ENCODE measurements at places on chromosomes 3 and 15. TPM values are rescaled to one million over a fixed set of nuclear protein-coding genes. Genes with fewer than 3 reads are reported as not detected.
A peak's percentile ranks its signal among the peaks of the same experiment; 100 is the strongest.

- no peaks in the 10 kb centered on the region for H3K4me1 ChIP-seq
- peaks cover 7% of the 10 kb centered on the region for H3K27me3 ChIP-seq
- H3K36me3 ChIP-seq = no peaks in the 10 kb centered on the region
- no peak overlapping the region for H3K4me3 ChIP-seq
Observed at GRCh38 chr3:193980326-193980725, 155.6 kb upstream of the HES1 start.

Gene VPS39
- 66.8 TPM for total RNA-seq

DNA sequence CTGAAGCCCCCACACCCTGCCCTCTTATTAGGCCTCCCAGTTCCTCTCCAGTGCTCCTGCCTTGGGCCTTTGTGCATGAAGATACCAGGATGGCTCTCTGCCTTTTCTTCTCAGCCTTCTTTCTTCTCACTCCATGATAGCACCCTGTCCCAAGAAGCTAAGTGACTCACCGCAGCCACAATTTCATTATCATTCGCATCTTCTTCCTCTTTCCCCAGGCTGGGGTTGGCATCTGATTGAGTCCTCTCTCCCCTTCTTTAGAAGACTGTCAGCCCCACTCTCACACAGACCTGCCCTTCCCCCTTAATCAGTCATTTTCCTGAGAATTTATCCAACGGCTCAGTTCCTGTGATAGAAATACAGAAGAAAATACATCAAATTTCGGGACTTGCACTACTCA lies 102.0 kb downstream of the STAC start:
- H3K4me3 ChIP-seq = no peak overlapping the region
- no peaks in the 10 kb centered on the region for H3K36me3 ChIP-seq
- no peak for DNase-seq
- H3K4me1 ChIP-seq = no peaks in the 10 kb centered on the region

Gene ISL2
- total RNA-seq = 0.82 TPM

DNA sequence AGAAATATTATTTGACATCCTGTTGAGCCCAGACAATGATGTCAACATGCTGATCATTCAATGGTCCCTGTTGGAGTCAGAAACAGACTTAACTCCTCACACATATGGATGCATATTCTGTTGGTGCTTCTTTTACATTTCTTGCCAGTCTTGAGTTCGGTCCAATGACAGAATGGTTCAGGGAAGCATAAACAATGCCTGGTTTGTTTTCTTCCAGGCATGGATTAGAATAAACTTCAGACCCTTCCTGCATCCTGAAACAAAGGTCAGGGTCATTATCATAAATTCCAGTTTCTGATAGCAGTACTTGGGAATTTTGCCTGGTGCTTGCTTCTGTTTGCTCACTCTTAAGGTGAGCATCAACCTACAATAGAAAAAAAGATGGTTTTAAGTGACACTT lies 33.3 kb downstream of the BTLA start:
- DNase-seq = no peak
- H3K4me1 ChIP-seq = peaks cover 85% of the 10 kb centered on the region
- H3K4me3 ChIP-seq = no peak overlapping the region
- H3K27ac ChIP-seq = no peak overlapping the region
- H3K27me3 ChIP-seq = no peaks in the 10 kb centered on the region

Gene TP63
- total RNA-seq = 0.35 TPM

Gene LMAN1L
- 0.92 TPM for total RNA-seq

DNA sequence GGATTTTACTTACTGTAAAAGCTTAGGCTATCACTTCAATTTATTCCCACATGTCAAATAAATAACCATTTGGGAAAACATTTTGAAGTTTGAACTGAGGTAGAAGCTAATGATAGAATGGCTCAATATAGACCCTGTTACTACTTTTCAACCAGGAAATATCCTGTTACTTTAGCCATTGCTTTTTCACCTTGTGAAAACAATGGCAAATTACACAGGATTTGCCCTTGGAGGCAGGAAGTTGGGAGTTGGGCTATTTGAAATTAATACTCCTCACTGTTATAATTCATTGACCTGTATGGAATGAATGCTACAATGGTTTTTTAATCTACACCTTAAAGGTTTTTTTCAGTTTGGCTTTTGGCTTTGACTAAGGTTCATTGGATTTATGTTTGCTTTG lies 98.1 kb upstream of the UBE2E2 start:
- H3K36me3 ChIP-seq = no peaks in the 10 kb centered on the region
- no peak overlapping the region for H3K27ac ChIP-seq
- DNase-seq = no peak
- no peak overlapping the region for H3K4me3 ChIP-seq
- no peaks in the 10 kb centered on the region for H3K4me1 ChIP-seq

DNA sequence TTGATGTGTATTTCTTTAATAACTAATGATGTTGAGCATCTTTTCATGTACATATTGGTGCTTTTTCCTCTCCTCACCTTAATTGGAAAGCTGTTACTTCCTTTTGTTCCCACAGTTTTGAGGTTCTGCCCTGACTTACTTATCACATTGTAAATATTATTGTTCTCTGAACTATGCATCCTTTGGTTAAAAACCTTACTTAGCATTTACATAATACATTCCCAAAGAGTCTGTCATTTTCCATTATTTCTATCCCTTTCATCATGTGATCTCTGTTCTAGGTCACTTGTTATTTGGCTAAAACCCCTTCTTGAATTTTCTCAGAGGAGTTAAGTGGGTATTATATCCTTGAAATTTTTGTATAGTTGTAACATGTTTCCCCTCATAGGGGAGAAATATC lies 33.0 kb downstream of the SLC12A6 start:
- H3K36me3 ChIP-seq = peaks cover 18% of the 10 kb centered on the region
- no peaks in the 10 kb centered on the region for H3K27me3 ChIP-seq
- H3K4me1 ChIP-seq = peaks cover 12% of the 10 kb centered on the region
- no peak for DNase-seq

GRCh38 chr15:27623560-27624305 lies 475.4 kb downstream of the OCA2 start:
- DNase-seq = no peak
- no peak overlapping the region for H3K4me3 ChIP-seq
- H3K27ac ChIP-seq = no peak overlapping the region
- H3K36me3 ChIP-seq = no peaks in the 10 kb centered on the region
- H3K27me3 ChIP-seq = no peaks in the 10 kb centered on the region

GRCh38 chr3:4957978-4958377 lies 21.3 kb upstream of the BHLHE40 start:
- H3K27me3 ChIP-seq = no peaks in the 10 kb centered on the region
- H3K36me3 ChIP-seq = peaks cover 7% of the 10 kb centered on the region
- DNase-seq = no peak
- no peak overlapping the region for H3K4me3 ChIP-seq
- H3K4me1 ChIP-seq = no peaks in the 10 kb centered on the region

GRCh38 chr3:79097964-79098660 lies 669.7 kb downstream of the ROBO1 start:
- no peaks in the 10 kb centered on the region for H3K4me1 ChIP-seq
- H3K27ac ChIP-seq = no peak overlapping the region
- no peak for DNase-seq
- no peaks in the 10 kb centered on the region for H3K27me3 ChIP-seq
- no peak overlapping the region for H3K4me3 ChIP-seq
- H3K36me3 ChIP-seq = no peaks in the 10 kb centered on the region

Gene RYR3
- total RNA-seq = not detected

GRCh38 chr3:187223799-187224198 lies 26.5 kb downstream of the RTP1 start:
- H3K27me3 ChIP-seq = peaks cover 2% of the 10 kb centered on the region
- no peak overlapping the region for H3K4me3 ChIP-seq
- H3K36me3 ChIP-seq = no peaks in the 10 kb centered on the region
- peaks cover 2% of the 10 kb centered on the region for H3K4me1 ChIP-seq
- no peak for DNase-seq

DNA sequence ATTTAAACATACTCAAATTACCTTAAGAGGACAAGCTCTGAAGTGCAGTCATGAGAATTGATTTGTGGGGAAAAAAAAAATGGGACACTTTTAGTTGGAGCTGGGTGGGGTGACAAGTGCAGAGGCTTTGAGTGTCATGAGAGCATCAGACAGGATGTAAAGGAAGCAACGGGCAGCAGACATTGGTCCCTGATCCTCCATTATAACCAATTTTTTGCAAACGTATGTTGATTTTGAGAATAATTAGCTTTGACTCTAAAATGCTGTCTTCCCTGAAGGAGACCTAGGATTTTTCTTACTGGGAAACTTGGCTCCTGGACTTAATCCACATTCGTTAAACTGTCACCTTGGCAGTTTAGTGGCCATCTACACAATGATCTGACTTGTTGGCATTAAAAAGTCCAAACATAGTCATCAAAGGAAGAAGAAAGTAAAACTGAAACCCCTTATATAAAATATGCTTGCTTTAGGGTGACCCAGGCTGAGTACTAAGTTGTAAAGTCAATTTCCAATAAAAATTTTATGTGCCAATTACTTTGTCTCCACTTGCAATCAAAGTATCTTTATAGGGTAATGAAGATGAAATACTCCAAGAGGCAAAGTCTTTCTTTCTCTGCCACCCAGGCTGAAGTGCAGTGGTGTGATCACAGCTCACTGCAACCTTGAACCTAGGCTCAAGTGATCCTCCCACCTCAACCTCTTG lies 45.6 kb downstream of the BCL2L10 start:
- no peak for DNase-seq
- no peaks in the 10 kb centered on the region for H3K27me3 ChIP-seq
- peaks cover 21% of the 10 kb centered on the region for H3K36me3 ChIP-seq
- H3K27ac ChIP-seq = peak overlapping the region; percentile 60
- no peak overlapping the region for H3K4me3 ChIP-seq

DNA sequence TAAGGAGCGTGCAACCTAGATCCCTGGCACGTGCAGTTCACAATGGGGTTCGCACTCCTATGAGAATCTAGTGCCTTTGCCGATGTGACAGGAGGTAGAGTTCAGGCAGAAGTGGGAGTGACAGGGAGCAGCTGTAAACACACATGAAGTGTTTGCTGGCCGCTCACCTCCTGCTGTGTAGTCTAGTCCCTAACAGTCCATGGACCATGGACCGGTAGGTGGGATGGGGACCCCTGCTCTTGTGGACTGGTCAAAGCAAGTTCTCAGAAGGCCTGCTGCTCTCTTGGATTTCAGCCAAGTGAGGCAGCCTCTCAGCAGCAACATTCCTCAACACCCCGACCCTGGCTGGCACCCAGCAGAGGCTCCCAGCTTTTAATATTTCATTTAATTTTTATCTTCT lies 58.2 kb upstream of the SNRPA1 start:
- H3K27me3 ChIP-seq = no peaks in the 10 kb centered on the region
- H3K36me3 ChIP-seq = no peaks in the 10 kb centered on the region
- no peak for DNase-seq
- H3K4me1 ChIP-seq = no peaks in the 10 kb centered on the region

Gene PPP1R14D
- total RNA-seq = not detected

Gene BFSP2
- not detected for total RNA-seq

Gene FANCD2OS
- not detected for total RNA-seq

DNA sequence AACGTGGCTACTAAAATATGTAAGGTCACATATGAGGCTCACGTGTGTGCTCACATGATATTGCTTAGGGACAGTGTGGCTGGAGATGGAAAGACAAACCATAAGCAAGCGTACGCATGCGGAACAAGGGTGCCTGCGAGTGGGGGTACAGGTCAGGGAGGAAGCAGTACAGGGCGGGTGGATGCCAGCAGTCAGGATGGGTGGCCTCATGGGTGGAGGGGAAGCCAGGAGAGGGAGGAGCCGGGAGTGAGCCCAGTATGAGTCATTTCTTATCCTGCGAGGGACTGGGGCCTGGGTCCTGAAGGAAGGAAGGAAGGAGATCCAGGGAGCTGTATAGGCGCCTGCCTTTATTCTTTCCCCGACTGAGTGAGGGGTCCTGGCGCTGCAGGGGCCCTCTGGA lies 42.0 kb upstream of the CGNL1 start:
- H3K36me3 ChIP-seq = no peaks in the 10 kb centered on the region
- peaks cover 6% of the 10 kb centered on the region for H3K4me1 ChIP-seq
- no peak for DNase-seq
- H3K27ac ChIP-seq = no peak overlapping the region

GRCh38 chr3:157376603-157377300 lies 59.9 kb upstream of the PTX3 start:
- no peaks in the 10 kb centered on the region for H3K27me3 ChIP-seq
- H3K4me1 ChIP-seq = no peaks in the 10 kb centered on the region
- no peak for DNase-seq

Gene RPP25
- 6.4 TPM for total RNA-seq

DNA sequence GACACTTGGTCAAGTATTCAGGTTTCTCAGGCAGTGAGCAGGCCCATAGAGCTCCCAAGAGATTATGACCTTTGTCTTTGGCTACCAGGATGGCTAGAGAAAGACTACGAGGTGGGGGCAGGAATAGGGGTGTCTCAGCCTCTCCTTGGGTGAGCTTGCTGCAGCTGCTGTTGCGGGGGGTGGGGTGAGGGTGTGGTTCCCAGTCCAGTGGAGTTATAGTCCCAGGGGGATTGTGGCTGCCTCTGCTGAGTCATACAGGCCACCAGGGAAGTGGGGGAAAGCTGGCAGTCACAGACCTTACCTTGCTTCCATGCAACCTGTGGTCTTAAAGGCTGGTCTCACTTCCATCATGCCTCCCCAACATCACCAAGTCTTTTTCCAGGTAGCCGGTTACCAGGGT lies 31.7 kb downstream of the ATP2C1 start:
- peaks cover 28% of the 10 kb centered on the region for H3K4me1 ChIP-seq
- H3K27me3 ChIP-seq = no peaks in the 10 kb centered on the region
- DNase-seq = no peak
- peaks cover 28% of the 10 kb centered on the region for H3K36me3 ChIP-seq
- no peak overlapping the region for H3K4me3 ChIP-seq

Gene GPR176
- total RNA-seq = not detected

Gene INKA1
- 0.46 TPM for total RNA-seq

- no peak for DNase-seq
- no peaks in the 10 kb centered on the region for H3K36me3 ChIP-seq
- H3K4me1 ChIP-seq = peaks cover 19% of the 10 kb centered on the region
- no peak overlapping the region for H3K4me3 ChIP-seq
- H3K27ac ChIP-seq = no peak overlapping the region
- H3K27me3 ChIP-seq = no peaks in the 10 kb centered on the region
Observed at GRCh38 chr15:65938604-65939003, 69.3 kb downstream of the RAB11A start.

DNA sequence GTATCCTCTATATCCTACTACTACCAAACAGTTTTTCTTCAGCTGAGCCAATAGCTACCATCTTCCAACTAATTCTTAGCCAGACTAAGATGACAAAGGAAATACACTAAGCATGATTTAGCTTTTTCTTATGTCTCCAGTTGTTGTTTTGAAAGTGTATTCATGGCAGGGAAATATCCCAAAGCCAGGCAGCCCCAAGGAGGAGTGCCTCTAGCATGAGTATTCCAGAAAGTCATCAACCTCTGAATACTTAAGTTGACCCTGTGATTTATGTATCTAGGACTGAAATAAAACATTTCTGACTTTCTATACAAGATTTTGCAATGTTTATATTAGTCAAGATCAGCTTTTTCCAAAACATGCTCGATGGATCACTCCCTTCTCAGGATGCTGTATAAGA lies 449.1 kb downstream of the IL5RA start:
- no peaks in the 10 kb centered on the region for H3K4me1 ChIP-seq
- no peaks in the 10 kb centered on the region for H3K36me3 ChIP-seq
- H3K27me3 ChIP-seq = no peaks in the 10 kb centered on the region
- no peak overlapping the region for H3K4me3 ChIP-seq

- no peaks in the 10 kb centered on the region for H3K36me3 ChIP-seq
- H3K27ac ChIP-seq = no peak overlapping the region
- no peak overlapping the region for H3K4me3 ChIP-seq
- no peaks in the 10 kb centered on the region for H3K4me1 ChIP-seq
- no peaks in the 10 kb centered on the region for H3K27me3 ChIP-seq
Observed at GRCh38 chr3:145798007-145798406, 363.0 kb downstream of the PLOD2 start.
